ENCODE measurements at places on chromosomes 1 and 21.

DNA sequence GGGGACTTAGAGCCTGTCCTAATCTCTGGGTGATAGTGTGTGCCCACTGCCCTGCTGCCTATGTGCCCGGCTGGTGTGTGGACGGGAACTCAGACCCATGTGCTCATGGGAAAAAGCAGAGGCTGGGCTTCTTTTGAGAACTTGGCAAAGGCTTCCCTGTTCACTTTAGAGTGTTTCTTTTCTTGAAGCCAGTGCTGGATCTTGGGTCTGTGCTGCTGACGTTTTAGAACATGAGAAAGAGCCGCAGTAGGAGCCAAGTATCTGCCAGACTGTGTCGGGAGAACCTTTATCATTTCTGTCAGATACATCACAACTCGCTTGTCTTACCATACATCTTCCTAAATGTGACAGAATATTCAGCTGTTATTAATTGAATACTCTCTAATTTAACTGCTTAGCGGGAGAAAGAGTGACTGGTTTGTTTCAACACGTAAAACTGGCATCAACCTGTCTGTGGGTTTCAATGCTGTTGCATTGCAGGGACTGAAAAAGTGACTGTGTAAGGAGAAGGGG lies 195.2 kb downstream of the PBX1 start:
- no peak for DNase-seq

GRCh38 chr1:103459346-103459745 lies 66.2 kb upstream of the RNPC3 start:
- DNase-seq: no peak

DNA sequence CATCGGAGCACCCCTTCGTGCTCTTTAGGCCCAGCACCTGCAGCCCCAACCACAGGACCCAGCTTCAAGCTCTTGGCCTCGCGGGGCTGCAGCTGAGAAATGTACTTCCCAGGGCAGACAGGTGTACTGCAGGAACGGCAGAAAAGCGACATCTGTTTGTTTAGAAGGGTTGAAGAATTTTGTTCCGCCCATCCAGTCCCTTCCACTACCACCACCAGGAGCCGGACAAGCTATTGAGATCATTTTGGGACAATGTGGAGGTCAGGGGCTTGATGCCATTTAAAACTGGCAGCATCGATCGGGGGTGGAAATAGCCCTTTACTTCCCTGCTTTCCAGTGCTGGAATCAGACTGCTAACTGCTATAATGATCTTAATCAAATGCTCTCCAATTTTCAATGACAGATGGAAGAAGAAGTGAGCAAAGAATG lies 1.7 kb downstream of the SERTAD4 start:
- no peak for DNase-seq

DNA sequence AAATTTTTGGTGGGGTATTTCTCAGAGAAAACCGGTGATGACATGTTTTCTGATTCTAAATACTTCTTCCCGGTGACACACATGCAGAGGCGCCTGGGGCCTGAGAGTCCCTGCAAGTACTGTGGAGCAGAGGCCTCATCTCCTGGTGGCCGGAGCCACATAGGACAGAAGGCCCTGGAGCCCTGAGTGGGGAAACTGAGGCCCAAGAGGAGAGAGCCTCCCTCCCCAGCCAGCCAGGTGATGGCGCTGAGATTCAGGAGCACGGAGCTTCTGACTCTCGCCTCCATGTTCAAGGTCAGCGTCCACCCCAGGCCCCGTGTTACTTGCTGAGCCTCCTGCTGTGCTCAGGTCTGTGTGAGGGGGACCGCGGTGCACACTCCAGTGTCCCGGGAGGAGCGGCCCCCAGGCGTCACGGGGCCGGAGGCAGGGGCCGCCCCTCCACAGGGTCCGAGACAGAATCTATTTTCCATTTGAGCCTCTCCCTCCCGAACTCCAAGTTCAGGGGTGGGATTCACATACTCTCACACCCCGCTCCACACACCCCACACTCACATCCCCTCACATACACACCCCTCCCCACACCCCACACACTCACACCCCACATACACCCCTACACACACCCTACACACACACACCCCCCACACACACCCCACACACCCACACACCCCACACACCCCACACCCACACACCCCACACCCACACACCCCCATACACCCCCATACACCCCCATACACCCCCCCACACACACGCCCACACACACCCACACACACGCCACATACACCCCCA lies 43.8 kb downstream of the SLX9 start:
- no peak for DNase-seq

GRCh38 chr1:31765516-31765915 lies 1.4 kb upstream of the ADGRB2 start:
- no peak for DNase-seq

- DNase-seq: no peak
Measured at GRCh38 chr1:219940707-219941106, 12.3 kb upstream of the SLC30A10 start.

Measured in stimulated activated CD8-positive, alpha-beta memory T cell treated with anti-CD3 and anti-CD28 coated beads, Interleukin-2, amount 100 ng/mL, for 1 hour (primary cell).